ENCODE measurements at places on chromosomes 1 and 21.

DNA sequence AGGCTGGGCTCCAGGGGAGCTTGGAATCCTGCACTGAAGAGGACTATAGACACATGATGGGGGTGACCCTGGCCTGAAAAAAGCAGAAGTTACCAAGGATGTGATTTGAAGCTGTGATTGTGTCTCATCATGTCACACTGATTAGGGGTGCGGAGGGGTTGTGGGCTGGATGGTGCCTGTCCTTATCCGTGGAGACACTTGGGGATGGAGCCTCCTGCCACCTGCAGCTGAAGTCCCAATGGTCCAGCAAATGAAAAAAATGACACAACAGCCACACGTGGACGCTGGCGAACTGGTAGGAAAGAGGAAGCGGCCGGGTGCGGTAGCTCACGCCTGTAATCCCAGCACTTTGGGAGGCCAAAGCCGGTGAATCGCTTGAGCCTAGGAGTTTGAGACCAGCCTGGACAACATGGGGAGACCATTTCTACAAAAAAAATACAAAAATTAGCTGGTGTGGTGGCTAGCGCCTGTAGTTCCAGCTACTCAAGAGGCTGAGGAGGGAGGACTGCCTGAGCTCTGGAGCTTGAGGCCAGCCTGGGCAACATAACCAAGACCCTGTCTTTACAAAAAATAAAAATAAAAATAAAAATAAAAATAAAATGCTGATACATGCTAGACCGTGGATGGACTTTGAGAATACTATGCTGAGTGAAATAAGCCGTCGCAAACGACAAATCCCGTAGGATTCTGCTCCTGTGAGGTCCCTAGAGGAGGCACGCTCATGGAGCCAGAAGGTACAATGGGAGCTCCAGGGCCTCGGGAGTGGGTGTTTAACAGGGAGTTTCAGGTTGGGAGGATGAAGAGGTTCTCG is 838 bp upstream of the IBA57 start:
- no peak for DNase-seq

GRCh38 chr1:94039514-94039870 is 81.5 kb downstream of the ABCA4 start:
- peak; percentile 38 for DNase-seq

- DNase-seq = no peak
Measured at GRCh38 chr1:19679691-19680090, 15.0 kb downstream of the HTR6 start.

DNA sequence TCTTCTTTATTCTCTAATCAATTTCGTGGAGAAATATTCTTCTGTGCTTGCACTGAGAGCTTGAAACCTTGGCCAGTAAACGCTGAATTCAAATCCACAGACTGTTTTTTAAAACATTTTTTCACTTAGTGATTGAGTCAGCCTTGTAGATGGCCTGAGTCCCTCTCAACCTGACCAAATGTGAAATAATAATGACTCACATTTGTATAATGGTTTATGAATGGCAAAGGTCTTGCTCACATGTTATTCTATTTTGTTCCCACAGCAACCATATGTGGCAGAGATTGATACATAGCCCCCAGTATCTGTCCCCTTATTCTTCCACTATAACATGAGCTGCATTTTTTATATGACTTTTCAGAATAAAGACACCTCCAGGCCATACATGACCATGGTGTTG is 47.8 kb upstream of the CCDC190 start:
- DNase-seq = peak; percentile 87

DNA sequence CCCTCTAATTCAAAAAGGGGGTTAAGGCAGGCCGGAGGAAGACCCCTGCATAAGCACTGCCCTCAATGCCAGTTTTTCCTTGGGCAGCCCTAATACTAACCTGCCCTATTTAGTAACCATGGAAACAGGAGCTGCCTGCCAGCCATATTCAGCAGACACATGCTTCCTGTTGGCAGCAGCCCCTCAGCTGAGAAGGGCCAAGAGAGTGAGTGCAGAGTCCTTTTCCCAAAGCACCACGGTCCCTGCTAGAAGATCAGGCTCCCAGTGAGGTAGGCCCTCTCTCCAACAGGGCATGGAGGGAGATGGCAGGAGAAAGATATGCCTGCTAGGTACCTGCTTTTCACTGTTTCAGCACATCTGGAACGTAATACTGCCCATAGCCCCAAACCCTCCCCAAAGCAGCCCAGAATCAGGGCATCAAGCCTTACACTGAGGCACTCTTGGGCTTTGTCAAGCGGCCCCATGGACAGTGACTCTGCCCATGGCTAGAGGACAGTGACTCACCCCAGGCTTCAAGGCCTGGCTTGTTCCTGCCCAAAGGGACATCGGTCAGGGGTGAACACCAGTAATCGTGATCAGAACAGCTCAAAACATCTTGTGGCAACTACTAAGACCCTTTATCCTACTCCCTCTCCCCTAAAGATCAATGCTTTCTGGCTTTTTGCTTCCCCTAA is 64.5 kb downstream of the BCAR3 start:
- no peak for DNase-seq

GRCh38 chr1:153417136-153417888 is 992 bp downstream of the S100A7A start:
- no peak for DNase-seq

DNA sequence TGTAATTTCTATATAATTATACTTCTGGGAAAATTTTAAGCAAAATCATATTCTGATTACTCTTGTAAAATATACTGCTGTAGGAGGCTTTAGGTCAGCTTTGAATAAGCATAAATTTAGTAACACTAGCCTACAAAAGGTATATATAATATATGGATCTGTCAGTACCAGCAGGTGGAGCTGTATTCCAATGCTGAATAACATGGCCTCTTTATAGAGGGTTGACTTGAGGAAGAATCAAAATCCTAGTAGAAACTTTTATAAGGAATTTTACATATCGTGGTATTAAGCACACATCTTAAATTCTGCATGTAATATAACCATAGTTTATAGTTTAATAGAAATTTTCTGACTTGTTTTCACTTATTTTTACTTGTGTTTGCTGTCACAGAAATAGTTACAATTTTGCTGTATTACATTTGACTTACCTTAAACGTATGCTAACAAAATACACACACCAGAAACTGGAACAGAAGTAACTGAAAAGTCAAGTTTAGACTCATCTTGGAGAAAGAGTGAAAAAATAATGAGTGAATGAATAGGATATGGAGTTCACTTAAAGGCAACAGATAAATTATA is 79.3 kb downstream of the HMCN1 start:
- DNase-seq = peak; percentile 37

GRCh38 chr1:204146965-204147364 is 4.9 kb downstream of the ETNK2 start:
- DNase-seq = no peak

Measured in astrocyte (in vitro differentiated cells and primary cell).